Stimulated activated CD4-positive, alpha-beta T cell treated with anti-CD3 and anti-CD28 coated beads, Interleukin-4, amount 100 ng/mL, for 24 hours (primary cell): ENCODE measurements at places on chromosomes 6 and 20.

DNA sequence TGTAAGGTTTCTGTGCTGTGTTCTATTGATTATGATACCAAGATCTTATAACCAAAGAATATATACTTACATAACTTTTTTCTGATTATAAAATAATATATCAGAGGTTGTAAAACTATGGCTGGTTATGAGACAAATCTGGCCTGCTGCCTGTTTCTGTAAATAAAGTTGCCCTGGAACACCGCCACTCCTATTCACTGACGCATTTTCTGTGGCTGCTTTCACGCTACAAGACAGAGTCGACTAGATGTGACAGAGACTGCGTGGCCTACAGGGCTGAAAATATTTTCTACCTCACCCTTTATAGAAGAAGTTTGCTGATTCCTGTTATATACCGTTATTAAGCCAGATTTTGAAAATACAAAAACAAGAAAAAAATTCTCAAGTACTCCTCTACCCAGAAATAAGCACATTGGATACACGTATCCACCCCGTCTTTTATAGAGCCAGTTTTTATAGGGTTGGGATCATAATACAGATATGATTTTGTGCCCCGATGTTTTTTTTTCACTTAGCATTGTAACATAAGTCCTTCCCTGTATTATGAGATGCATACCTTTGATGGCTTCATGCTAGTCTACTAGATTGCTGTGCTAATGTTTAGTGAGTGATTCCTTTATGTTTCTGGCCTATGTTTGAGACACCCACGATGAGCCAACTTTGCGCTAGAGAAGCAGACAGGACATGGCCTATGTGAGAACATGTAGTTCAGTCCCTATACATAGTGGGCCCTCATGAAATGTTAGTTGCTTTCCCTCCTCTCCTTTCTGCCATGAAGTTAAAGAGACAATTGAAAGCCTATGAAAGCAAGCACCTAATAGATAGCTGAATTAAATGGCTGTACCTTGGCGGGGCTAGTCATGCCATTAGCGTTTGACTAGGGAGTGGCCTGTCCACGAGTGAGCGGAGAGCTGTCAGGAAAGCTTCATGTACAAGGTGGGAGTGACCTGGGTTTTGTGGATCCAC, 98.1 kb upstream of the KCNK16 start:
- no peak for DNase-seq

- no peak for DNase-seq
These were observed 330.5 kb downstream of the EPHA7 start for GRCh38 chr6:93088621-93089501.

DNA sequence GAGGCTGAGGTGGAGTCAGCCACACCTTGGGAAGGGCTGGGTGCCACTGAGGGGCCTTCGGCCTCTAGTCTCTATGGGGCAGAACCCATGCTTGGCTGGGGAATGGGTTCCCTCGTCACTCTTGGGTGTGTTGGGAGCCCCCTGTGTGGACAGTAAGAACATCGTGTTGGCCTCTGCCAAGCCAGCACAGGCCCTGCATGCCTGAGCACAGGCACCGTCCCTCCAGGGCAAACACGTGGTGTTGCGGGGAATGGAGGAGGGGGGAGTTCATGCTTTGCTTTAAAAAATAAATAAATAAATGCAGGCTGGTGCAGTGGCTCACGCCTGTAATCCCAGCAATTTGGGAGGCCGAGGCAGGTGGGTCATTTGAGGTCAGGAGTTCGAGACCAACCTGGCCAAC, 63.0 kb downstream of the EZR start:
- DNase-seq, result no peak

GRCh38 chr6:144999127-144999526, 714.0 kb downstream of the UTRN start:
- DNase-seq, result no peak

- no peak for DNase-seq
These were observed 628 bp upstream of the ERGIC3 start for GRCh38 chr20:35541118-35541782.

- peak; percentile 51 for DNase-seq
These were observed 11.2 kb downstream of the CCDC167 start for GRCh38 chr6:37488476-37488875.

- no peak for DNase-seq
These were observed 20.1 kb upstream of the BCAS1 start for GRCh38 chr20:54090230-54091119.

GRCh38 chr6:104252276-104252675, 607.4 kb downstream of the HACE1 start:
- no peak for DNase-seq

DNA sequence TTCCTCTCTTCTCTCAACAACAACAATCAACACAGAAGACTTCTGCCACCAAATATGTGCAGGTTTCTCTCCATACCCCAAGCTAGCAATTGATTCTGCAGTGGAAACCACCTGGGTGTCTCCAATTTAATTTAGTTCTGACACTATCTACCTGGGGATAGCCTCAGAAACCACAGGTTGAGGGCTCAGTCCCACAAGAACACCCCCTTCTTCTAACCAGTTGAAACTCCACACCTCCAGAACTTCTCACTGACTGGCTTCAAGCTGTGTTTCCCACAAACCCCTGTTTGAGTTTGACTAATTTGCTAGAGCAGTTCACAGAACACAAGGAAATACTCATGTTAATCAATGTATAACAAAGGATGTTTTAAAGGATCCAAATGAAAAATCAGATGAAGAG, 52.5 kb upstream of the SPTLC3 start:
- no peak for DNase-seq

- no peak for DNase-seq
These were observed 9.2 kb upstream of the RAB22A start for GRCh38 chr20:58300321-58300720.

GRCh38 chr6:2765896-2766766, 938 bp downstream of the WRNIP1 start:
- peak; percentile 47 for DNase-seq

DNA sequence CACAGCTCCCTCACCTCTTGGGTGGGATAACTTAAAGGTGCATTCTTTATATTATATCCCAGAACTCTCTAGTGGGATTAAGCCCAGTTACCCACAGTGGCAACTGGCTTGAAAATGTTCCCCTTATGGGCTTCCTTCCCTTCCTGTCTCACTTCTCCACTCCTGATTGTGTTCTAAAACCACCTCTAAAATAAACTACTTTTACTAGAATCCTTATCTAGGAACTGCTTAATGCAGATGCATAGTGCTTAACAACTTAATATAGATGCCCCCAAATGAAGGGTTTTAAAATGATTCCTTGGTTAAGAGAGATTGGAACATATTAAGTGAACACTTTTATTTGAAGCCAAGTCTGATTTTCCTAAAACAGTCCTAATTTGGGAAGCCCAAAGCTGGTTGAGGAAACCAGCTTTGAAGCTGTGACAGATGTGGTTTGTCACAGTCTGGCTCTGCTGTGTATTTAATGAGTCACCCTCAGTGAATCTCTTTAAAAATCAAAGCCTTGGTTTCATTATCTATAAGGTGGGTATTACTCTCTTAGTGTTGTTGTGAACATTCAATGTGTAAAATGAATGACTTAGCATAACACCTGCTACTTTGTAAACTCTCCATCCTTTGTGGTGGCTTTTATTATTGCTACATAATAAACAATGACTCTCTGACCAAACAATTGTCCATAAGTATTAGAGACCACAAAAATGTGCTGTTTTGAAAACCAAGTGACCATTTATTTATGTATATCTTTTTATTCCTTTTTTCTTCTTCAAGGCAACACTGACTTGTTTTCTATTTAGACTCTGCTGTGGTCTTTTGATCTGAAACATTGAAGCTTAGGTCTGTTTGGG, 24.4 kb downstream of the PLCB1 start:
- DNase-seq, result no peak

GRCh38 chr6:75431379-75431778, 62.2 kb downstream of the FILIP1 start:
- DNase-seq, result no peak

GRCh38 chr20:36351937-36352336, 45.8 kb downstream of the DLGAP4 start:
- no peak for DNase-seq

- no peak for DNase-seq
These were observed 13.0 kb downstream of the ALDH8A1 start for GRCh38 chr6:134936931-134937330.

DNA sequence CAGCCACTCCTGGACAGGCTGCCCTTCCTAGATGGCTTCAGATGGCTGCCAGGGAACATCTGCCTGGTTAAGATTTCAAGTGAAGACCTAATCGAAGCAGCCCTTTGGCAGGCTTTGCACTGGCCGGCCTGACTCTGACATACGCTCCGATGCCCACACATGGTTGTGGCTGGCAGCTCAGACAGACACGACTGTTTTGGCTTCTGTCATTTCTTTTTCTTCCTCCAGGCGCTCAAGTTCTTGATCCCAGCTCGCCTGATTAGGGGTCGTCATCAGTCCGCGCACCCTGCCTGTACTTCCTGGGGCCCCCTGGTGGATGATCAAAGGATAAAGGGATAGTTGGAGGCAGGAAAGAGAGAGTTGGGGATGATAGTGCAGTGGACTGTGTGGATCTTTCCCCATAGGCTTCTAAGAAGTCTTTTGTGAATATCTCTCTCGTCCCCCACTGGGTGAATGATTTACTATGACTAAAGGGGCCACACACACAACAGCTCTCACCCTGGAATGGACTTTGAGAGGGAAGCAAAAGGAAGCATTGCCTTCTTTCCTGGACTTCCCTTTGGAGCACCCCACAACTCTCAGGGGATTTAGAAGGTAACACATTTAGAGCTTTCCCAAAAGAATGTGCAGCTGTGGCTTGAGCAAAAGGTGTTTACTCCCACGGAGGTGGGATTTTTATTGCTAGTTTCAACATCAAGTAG, 21.4 kb upstream of the TRAM2 start:
- peak; percentile 29 for DNase-seq

GRCh38 chr6:118215269-118215668, 308.2 kb downstream of the SLC35F1 start:
- no peak for DNase-seq

GRCh38 chr6:37906121-37906520, 86.6 kb downstream of the ZFAND3 start:
- no peak for DNase-seq

- DNase-seq, result no peak
These were observed 1.2 kb downstream of the LMBRD1 start for GRCh38 chr6:69795469-69796072.

DNA sequence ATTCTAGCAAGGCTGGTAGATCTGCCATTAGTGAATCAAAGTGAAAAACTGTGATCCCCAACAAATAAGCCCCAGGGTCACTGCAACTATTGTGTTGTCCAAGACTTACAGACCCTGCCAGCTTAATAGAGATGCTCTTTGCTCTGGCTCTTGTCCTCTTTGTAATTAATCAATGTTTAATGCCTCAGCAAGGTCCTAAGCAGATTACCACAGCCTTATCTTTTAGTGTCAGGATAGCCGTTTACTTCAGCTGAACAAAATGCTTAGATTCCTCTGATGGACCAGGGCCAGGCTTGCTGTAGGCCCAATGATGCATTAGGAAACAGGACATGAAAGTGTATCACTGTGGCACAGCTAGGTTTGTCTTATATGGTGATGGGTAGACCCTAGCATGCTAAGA, 353.3 kb downstream of the HACE1 start:
- no peak for DNase-seq

DNA sequence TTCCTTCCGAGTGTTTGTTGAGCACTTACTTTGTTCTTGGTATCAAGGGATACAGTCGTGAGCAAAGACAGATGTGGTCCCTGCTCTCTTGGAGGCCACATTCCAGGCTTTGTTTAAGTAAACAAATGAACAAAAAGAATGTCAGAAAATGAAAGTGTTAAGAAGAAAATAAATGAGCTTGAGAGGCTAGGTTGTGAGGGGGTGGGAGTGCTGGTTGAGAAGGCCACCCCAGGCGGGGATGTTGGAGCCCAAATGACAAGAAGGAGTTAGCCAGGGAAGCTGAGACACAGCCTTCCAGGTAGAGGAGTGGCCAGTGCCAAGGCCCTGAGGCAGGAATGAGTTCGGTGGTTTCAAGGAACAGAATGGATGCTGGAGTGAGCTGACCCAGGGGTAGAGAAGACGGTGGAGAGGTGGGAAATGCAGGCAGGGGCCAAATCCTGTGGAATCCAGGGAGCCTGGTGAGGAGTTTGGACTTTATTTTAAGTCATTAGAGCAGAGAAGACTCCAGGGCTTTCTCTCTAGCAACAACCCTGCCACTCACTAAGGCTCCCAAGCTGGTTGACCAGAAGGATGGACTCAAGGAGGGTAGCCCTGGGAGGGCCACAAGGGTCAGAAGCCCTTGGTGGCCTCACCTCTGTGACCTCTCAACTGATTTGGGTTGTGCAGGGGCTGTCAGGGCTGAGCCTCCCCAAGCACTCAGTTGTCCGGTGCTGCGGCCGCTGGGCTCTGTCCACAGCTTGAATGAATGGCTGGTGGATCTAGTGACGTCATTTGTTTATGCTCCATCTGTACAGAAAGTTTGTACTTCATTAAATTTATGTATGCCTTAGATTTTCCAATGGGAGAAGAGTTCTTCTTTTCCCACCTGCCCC, 66.0 kb upstream of the STX16 start:
- DNase-seq, result no peak

DNA sequence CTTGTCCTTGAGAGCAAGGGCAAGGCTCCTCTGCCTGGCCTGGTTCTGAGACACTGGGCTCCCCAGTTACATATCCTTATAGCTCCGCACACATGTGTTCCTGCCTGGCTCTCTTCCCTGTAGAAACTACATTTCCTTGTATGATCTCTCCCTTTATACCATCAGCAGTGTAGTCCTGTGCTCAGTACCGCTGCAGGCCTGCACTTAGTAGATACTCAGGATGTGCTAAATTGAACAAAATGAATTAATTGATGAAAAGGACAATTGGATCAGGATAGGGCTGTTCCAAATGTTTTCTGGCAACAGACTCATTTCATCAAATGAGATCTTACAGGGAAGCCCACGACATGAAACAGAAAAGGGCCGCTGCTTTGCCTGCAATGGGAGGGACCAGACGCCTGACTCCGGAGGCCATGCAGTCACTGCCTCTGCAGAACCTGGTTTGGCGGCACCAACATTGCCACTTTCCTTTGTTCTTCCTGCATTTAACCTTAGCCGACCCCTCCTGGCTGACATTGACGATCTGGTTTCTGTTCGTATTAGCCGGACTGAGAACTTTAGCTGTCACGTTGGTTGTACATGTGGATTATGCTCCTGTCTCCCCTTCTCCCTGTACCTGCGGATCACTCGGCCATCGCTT, 53.3 kb downstream of the CHMP4B start:
- no peak for DNase-seq

- no peak for DNase-seq
These were observed 254.7 kb downstream of the TSHZ2 start for GRCh38 chr20:53226826-53227225.

DNA sequence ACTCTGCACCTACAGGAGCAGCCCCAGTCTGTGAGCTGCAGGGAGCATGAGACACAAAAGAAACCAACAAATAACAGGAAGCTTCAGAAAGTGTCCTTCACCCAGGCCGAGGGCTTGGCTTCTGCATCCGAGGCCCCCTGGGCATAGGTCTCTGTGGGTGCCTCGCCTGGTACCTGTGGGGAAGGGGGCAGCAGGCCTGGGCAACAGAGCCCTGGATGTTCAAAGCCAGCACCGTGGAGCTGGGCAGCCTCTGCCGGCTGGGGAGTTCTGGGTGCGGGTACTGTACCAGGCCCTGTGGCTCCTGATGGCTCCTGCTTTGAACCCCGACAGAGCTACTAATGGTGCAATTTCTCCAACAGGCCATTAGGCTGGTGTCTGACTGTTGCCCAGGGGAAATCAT, 55.7 kb downstream of the TMEM242 start:
- DNase-seq, result no peak
